PC-9 (cell line): ENCODE measurements at places on chromosomes 6 and 20. TPM values are rescaled to one million over a fixed set of nuclear protein-coding genes. Genes with fewer than 3 reads are reported as not detected.

OPN5 gene
- total RNA-seq = not detected in 2 replicates

TGM2 gene
- total RNA-seq = 286 and 333 TPM in 2 replicates

MAP3K5 gene
- total RNA-seq = 10.4 and 10.9 TPM in 2 replicates

BPIFB1 gene
- total RNA-seq = not detected in 2 replicates

TBXT gene
- total RNA-seq = not detected in 2 replicates

FILIP1 gene
- 0.15 TPM in 1 of 2 replicates, not detected in the other for total RNA-seq

PTK6 gene
- 12.9 and 13.3 TPM in 2 replicates for total RNA-seq

DNA sequence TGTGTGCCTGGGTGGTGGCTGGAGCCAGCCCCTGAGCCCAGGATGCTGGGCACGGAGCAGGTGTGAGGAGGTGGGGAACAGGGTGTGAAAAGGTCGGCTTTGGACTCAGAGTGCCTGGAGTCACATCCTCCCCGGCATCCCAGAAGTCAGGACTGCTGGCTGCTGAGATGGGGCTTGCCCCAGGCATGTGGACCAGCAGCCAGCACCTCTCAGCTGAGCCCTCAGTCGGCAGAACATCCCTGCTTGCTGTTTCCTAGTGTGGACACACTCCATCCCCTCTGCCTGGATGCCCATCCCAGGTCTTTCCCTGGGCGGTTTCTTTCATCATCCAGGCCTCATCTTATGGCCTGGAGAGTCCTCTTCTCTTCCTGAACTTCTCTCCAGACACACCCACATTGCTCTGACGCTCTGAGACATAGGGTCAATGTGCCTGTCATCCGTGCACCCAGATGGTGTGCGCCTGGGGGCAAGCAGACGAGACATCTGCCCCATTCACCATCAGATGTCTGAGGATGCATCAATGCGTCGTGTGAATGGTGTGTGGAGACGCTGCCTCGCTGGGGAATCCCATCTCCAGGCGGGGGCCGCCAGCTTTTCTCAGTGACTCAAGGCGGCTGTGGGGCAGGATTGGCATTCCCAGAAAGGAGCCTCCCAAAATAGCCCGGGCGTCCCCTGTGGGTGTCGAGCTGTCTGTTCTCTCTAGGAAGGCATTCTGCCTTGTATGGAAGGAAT is 104.2 kb downstream of the SYCP2 start:
- no peak overlapping the region for H3K27ac ChIP-seq
- no peak overlapping the region for H3K4me3 ChIP-seq
- H3K36me3 ChIP-seq = no peaks in the 10 kb centered on the region
- peaks cover 69% of the 10 kb centered on the region for H3K4me1 ChIP-seq
- no peak for DNase-seq

DNA sequence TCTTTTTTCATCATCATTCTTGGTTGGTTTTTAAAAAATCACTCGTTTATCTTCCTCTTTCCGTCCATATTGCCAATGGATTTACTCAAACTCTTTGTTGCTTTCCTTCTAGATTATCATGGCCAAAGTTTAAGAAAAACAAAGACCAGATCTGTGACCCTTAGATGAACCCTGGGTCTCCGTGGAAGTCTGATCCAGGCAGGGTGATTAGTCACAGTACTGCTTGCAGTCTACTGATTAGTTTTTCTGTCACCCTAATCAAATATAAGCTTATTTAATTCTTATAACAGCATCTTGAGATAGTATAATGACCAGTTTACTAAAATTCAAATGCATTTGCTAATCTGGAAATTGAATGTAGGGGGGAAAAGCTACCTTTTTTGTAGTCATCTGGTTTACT is 6.0 kb upstream of the SMIM28 start:
- H3K4me3 ChIP-seq = peak overlapping the region; percentile 9; the same call in 1 of the 2 replicates
- H3K27me3 ChIP-seq = no peaks in the 10 kb centered on the region
- peaks cover 29% of the 10 kb centered on the region for H3K4me1 ChIP-seq

DNA sequence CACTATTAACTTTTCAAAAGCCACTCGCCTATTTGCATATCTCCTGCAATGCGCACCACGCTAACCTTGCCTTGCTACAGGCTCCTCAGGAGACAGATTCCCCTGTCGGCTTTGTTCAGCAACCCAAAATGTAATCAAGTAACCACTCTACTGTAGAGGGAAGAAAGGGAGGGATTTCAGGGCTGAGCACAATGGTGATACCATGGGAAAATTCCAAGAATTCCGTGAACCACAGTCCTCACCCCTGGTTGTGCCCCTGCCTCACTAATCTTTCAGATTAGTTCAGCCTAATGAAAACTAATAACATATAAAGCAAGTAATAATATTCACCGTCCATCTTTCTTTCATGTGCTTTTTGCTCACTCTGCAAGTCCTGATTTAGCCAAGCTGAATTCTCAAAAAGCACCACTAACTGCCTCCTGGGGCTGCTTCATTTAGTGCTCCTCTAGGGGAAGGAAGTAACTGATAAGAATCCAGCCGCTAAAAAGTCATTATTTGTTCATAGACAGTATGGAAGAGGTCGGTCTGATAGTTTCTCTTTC is 6.6 kb downstream of the CITED2 start:
- peaks cover 20% of the 10 kb centered on the region for H3K36me3 ChIP-seq
- no peaks in the 10 kb centered on the region for H3K27me3 ChIP-seq
- H3K4me3 ChIP-seq = no peak overlapping the region
- H3K27ac ChIP-seq = no peak overlapping the region
- no peak for DNase-seq
- peaks cover 36% of the 10 kb centered on the region for H3K4me1 ChIP-seq

GRCh38 chr6:82083646-82084045 is 163.9 kb downstream of the IBTK start:
- no peak overlapping the region for H3K4me3 ChIP-seq
- H3K4me1 ChIP-seq = no peaks in the 10 kb centered on the region
- H3K27ac ChIP-seq = no peak overlapping the region
- H3K27me3 ChIP-seq = no peaks in the 10 kb centered on the region
- no peaks in the 10 kb centered on the region for H3K36me3 ChIP-seq

DNA sequence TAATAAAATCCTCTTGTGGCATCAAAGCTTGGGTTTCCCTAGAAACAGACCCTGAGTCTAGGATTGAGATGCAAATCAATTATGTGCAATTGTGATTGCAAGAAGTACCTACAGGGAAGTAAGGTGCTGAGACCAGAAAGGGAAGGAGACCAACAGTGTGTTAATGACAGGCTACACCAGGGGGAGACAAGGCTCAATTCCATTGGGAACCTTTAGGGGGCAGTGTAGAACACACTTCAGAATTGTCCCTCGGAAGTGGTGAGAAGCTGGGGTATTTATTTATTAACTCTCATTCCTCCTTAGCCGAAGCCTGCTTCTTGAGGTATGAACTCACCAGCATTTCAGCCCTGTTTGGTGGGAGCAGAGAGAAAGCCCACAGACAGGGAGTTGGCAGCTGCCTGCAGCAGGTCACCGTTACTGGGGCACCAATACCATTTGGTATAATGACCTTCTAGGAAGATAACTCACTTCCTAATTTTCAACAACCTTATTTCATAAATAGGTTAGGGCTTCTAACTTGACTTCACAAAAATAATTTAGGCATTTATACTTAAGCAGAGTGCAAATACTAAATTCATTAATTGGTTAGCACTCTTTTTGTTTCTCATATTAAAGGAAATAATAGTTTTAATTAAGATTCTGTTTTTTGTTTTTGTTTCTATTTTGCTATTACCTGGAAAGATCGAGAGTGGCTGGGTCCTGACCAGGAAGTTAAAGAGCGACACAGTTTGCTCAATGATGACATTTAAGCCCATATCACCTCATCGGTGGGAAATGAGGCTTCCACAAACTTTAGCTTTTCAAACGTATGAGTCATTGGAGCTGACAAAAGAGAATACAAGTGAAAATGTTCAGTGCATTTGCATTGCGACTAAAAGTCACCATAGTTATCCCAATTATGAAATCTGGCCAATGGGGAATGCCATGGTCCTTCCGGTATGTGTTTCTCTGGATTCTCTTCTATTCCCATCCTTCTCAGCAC is 94.8 kb downstream of the BTBD3 start:
- no peaks in the 10 kb centered on the region for H3K4me1 ChIP-seq
- H3K27ac ChIP-seq = no peak overlapping the region
- DNase-seq = peak; percentile 7
- H3K36me3 ChIP-seq = no peaks in the 10 kb centered on the region
- no peak overlapping the region for H3K4me3 ChIP-seq

DNA sequence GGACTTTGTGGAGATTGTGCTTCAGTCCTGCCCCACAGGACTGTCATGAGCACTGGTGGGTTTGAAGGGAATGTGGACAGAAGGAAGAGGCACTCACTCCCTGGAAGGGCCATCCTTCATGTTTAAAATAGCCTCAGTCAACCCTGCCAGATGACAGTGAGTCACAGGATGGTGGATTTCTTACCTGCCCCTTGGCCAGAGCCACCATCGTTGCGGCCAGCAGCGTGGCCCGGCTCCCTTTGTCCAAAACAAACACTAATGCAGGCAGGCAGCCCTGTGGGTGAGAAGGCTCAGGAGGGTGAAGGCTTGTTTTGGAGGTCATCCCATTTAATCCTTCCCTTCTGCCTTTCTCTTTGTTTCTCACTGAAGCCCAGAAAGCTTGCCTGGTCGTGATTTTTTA is 422.7 kb downstream of the CD83 start:
- no peaks in the 10 kb centered on the region for H3K27me3 ChIP-seq
- DNase-seq = peak; percentile 69
- H3K36me3 ChIP-seq = no peaks in the 10 kb centered on the region
- H3K27ac ChIP-seq = no peak overlapping the region
- no peaks in the 10 kb centered on the region for H3K4me1 ChIP-seq
- no peak overlapping the region for H3K4me3 ChIP-seq

GRCh38 chr6:121319112-121319553 is 15.1 kb downstream of the TBC1D32 start:
- H3K27me3 ChIP-seq = no peaks in the 10 kb centered on the region
- H3K27ac ChIP-seq = no peak overlapping the region
- DNase-seq = no peak
- no peaks in the 10 kb centered on the region for H3K4me1 ChIP-seq
- H3K36me3 ChIP-seq = peaks cover 18% of the 10 kb centered on the region
- no peak overlapping the region for H3K4me3 ChIP-seq

DNA sequence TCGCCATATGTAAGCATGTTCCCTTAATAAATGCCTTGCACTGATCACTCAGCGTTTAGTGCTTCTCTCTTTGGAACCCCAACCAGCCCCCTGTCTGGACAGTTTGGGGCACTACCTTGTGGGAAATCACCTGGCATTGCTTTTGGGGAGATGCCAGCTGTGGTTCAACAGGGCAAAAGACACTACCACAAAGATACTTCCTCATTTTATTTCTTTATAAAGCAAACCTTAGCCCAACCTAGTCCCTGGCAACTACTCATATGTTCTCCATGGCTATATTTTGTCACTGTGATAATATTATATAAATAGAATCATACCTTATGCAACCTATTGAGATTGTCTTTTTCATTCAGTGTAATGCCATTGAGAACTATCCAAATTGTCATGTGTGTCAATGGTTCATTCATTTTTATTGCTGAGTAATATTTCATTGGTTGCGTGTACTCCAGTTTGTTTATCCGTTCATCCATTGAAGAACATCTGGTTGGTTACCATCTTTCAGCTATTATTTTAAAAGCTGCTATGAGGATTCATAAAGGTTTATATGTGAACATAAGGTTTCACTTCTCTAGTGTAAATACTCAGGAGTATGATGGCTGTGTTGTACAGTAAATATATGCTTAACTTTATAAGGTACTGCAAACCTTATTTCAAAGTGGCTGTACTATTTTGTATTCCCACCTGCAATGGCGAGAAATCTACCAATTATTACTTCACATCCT is 114.8 kb downstream of the MOXD1 start:
- H3K4me1 ChIP-seq = no peaks in the 10 kb centered on the region
- H3K27ac ChIP-seq = no peak overlapping the region
- no peak overlapping the region for H3K4me3 ChIP-seq

DNA sequence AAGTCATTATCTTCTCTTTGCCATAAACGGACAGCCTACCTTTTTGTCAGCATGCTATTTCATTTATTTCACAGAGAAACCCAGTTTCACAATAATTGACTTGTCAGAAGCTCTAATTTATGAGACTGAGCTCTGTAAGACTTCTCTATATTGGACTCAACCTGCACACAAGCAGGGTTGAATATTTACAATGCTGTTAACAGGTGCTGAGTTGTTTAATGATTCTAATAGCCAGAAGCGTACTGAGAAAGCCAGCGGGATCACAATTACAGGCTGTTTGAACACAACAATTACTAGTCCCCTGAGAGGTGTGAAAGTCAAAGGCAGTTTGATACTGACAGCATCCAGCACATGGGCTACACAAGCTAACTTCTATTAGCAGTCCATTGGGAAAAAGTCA is 128.2 kb upstream of the SIM1 start:
- no peak overlapping the region for H3K4me3 ChIP-seq
- no peaks in the 10 kb centered on the region for H3K27me3 ChIP-seq
- H3K36me3 ChIP-seq = peaks cover 15% of the 10 kb centered on the region; the same call in 1 of the 2 replicates

DNA sequence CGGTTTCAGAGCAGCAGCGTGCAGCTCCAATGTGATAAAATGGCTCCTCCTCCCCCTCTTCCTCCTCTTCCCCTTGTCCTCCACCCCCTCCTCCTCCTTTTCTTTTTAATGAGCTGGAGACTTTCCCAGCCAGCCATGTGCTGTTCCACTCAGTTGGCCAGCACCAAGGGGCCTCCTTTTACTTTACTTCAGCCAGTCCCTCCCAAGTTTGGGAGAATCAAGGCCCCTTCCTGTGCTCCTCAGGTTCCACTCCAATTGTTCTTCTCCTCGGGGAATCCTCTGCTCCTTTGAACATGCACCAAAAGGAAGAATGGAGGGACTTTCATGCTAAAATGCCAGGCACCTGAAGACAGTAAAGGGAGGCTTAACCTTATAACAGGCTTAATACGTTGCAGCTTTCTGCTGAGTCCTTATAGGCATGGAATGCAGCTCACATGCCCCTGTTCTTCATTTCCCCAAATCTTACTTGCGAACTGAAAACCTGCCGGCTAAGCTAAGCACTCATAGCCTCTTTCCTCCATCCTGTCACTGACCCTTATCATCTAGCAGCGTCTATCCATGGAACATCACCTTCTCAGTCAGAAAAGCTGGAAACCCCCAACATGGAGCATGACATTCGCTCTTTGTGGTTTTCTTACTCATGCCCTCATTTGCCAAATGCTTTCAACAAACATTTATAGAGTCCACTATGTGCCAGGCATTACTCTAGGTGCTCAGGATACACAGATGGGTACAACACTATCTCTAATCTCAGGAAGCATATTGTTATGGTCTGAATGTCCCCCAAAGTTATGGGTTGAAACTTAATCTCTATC is 170.6 kb downstream of the PHACTR1 start:
- no peak overlapping the region for H3K4me3 ChIP-seq
- H3K4me1 ChIP-seq = no peaks in the 10 kb centered on the region
- H3K36me3 ChIP-seq = no peaks in the 10 kb centered on the region
- H3K27ac ChIP-seq = no peak overlapping the region
- DNase-seq = no peak
